ENCODE measurements at places on chromosomes 4 and X. TPM values are rescaled to one million over a fixed set of nuclear protein-coding genes. Genes with fewer than 3 reads are reported as not detected.

The PPID gene
- total RNA-seq, result 7.8 TPM

The TRIM2 gene
- 26.8 TPM for total RNA-seq

The SMIM10L2A gene
- 1.4 TPM for total RNA-seq

The SH3TC1 gene
- total RNA-seq, result 17.8 TPM

The FAM47E gene
- total RNA-seq, result 11.5 TPM

The APBB2 gene
- total RNA-seq, result 11.3 TPM

The USP51 gene
- total RNA-seq, result 1.5 TPM

The GUCY1B1 gene
- total RNA-seq, result 3.9 TPM

The HELT gene
- total RNA-seq, result not detected

The ANOS1 gene
- 0.40 TPM for total RNA-seq

GRCh38 chr4:175385797-175386196, 426.3 kb downstream of the GPM6A start:
- DNase-seq, result no peak

DNA sequence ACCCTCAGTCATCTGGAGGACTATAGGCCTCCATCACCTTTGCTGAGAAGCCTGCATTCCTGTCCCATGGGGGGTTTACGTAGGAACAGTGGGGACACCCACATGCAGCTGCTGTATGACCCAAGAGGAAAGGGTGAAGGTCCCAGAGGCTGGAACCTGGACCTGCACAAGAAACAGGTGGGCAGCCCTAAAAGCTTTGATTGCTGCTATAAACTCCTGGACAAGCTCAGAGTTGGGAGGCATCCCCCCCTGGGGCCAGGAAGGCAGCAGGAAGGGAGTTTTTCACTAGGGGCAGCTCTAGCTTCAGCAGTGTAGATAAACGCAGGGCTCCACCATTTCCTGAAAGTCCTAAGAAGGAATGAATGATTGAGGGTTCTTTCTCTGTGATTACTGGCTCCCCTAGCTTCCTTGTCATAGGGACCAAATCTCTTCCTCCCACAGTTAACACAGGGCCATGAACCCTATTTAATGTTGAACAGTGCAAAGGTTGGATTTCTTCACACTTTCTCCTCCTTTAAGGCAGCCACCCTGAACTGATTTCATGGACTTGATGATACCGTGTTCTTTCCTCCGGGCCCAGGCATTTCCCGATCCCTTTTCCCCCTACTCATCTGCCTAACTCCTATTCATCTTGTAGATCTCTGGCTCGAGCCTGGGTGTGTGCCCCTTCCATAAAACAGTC, 84.2 kb downstream of the CHRNA9 start:
- no peak for DNase-seq

- no peak for DNase-seq
Measured at GRCh38 chrX:341541-342101, 23.0 kb upstream of the GTPBP6 start.

DNA sequence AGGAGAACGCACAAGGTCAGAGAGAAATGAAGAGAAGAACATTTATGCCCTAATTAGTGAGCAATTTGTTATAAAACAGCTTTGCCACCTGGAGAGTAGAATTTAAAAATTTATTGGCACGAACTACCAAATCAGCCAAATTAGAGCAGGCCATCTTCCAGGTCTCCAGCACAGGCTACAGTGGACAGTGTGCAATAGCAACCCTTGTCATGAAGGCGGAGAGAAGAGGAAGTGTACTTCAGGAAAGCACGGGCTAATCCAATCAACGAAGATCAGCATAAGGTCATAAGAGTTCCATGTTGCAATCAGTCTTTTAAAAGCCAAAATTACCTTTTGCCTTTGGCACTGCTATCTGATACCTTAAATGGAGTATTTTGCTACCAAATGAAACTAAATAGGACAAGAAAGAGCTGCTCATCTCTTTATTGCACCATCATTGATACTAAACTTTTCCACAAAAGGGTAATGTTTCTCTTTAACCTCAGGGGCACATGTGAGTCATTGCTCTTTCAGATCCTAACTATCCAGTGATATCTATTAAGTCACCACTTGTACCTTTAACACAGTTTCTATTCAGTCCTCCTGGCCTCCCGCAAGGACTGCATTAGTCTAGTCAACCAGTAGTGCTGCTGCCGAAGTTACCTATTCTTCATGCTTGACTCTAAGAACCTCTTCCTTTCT, 19.9 kb downstream of the ANK2 start:
- no peak for DNase-seq

DNA sequence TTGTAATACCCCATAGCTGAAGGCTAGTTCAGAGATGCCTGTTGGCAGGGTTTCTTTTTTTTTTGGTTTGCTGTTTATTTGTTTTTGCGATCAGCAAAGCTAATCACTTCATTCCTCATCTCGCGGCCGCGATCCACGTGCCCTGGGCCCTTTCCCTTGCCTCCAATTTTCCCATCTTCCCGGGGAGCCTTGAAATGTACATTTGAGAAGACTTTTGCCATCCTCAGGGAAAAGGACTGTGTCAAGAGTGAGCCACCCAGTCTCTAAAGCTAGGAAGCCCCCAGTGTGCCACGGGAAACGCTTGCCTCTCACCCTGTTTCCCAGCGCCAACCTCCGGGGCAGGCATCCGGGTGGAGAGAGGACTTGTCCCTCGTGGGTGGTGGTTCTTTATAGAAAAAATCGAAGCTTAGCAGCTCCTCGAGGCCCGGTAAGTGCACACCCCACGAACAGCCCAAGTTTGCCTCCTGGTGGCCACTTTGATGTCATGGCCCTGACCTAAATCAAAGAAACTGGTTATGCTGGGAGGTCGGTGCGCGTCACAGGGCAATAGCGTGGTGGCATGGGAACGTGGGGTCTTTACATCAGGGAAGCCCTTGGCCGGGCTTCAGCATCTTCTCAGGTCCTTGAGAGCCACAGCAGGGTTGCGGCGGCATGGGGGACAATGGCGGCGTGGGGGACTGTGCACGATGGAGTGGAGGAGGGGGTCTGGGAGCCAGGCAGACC, 42.0 kb downstream of the MAP7D3 start:
- DNase-seq, result peak; percentile 39

DNA sequence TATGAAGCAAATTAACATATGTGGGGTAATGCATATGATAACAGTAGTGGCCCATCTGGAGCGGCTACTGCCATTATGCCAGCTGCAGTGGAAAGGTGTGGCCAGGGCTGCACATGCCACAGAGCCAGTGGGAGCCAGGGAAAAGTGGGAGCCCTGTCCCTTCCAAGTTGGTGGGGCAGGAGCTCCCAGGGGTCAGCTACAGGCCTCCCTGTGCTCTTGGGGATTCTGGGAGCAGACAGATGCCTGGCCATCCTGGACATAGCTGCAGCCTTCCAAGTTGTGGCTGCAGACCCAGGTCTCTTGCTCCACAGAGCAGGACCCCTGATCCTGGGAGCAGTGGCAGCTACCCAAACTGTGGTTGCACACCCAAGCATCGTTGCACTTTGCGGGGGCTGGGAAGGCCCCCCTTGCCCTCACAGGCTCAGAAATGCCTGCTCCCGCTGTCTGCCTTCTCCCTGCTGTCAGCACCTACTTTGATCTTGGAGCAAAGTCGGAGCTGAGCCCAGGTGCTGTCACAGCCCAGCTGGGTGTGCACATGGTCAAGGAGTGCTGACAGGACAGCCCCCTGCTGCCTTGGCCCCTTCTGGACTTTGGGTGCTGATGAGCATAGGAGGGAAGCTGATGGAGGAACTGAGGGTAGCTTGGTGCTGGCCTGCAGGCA, 67.8 kb downstream of the NAA11 start:
- no peak for DNase-seq

DNA sequence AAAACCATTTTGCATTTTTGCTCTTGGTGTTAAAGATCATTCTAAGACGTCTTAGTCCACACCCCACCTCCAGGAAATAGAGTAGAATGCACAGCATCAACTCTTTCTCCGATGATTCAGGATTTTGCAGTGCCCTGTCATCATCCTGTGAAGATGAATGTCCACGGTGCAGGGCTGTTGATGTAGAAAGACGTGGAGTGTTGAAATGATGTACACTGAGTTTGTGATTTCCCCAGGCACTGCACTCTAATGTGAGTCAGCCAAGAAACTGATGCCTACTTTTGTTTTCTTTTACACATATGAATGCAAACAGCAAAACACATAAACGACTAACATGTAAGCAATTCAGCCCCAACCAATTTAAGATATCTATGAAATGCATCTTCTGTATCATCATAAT, 10.5 kb downstream of the LGI2 start:
- no peak for DNase-seq

DNA sequence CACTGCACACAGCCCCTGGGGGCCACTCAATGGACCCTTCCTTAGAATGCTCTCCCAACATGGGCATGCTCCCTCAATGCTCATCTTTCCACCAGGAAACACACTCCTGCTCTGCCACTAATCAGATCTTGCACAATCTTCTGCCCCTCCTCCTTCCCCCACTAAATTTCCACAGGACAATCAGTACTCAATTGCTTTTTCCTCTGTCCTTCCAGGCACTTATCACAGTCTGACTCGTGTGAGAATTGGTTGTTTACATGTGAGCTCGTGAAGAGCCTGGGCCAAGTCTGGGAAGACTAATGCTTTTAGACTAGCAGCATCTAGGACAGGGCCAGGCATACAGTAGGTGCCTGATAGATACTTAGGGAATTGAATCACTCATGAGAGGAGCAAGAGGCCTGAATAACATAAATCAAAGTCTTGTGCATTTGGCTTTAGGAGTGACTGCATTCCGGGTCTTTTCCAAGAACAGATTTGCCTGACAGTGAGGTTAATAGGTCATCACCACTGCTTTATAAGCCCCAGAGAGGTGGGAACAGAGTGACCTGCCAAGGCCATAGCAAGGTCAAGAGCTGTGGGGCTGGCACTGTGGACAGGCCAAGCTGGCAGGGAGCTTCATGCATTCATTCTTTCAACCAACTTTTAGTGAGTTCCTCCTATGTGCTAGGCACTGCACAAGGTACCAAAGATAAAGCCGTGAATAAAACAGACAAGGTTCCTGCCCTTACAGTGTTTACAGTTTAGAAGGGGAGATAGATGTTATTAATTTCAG, 55.0 kb downstream of the PRPS1 start:
- DNase-seq, result no peak

DNA sequence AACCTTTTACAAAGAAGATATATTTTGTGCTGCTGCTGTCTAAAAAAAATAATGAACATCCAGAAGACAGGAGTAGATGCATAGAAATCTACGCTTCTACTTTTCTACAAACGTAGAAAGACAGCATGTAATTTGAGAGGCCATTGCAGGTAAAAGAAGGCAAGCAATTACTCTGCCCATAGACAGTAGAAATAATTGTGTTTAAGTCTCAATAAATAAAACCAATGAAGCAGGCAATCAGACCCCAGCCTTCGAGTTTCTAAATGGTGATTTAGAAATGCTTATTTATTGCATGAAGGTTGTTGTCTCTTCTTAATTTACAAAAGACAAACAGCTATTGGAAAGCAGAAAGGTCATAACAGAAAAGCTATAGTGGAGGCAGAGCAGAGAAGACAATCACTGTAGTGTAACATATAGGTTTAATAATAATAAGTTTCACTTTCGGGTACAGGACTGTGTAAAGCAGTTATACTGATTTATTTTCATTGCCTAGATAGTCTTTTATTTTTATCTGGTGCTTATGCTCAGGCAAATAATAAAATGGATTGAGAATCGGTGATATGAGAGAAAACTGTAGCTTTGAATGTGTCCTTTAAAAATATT, 123.0 kb upstream of the TACR3 start:
- DNase-seq, result no peak

GRCh38 chrX:14546190-14546589, 16.9 kb downstream of the GLRA2 start:
- no peak for DNase-seq

DNA sequence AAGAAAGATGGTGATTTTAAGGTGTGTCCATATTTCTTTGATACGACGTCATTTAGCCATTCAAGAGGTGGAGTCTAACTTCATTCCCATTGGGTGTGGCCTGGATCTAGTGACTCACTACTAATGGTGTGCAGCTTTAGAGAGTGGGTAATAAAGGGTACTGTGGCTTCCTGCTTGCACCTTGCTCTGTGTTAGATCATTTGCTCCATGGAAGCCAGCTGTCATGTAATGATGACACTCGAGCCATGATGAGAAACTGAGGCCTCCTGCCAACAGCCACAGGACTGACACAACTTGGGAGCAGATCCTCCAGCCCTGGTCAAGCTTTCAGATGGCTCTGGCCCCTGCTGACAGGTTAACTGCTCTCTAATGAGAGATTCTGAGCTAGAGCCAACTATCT, 82.0 kb downstream of the UNC5C start:
- no peak for DNase-seq

GRCh38 chr4:72948080-72948479, 121.4 kb downstream of the COX18 start:
- DNase-seq, result no peak

- no peak for DNase-seq
Measured at GRCh38 chrX:148270499-148270898, 229.9 kb upstream of the AFF2 start.

GRCh38 chr4:15001869-15002658, at the start of gene CPEB2:
CPEB2 (plus strand) TSS chr4:15002481; CDS start chr4:15002674, 193 bp downstream.
- peak; percentile 95 for DNase-seq

GRCh38 chr4:152599095-152599494, 63.2 kb upstream of the FBXW7 start:
- DNase-seq, result no peak

- DNase-seq, result peak; percentile 28
Measured at GRCh38 chrX:10598540-10598939, 21.8 kb downstream of the MID1 start.

GRCh38 chrX:123731258-123731986, 1.4 kb downstream of the THOC2 start:
- no peak for DNase-seq

GRCh38 chrX:101958139-101958538, 26.3 kb upstream of the ZMAT1 start:
- no peak for DNase-seq

DNA sequence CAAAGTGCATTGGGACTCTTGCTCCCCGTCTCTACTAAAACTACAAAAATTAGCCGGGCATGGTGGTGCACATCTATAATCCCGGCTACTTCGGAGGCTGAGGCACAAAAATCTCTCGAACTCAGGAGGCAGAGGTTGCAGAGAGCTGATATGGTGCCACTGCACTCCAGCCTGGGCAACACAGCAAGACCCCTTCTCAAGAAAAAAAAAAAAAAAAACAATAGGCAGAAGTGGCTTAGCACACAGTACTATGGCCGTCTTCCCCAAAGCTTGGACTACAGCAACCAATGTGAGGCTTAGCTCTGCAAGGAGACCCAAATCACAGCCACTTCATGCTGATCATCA, 162.8 kb upstream of the PRDX4 start:
- DNase-seq, result no peak

- DNase-seq, result no peak
Measured at GRCh38 chrX:22396408-22396807, 123.7 kb downstream of the CBLL2 start.

GRCh38 chr4:55127521-55127920, 2.1 kb upstream of the KDR start:
- DNase-seq, result no peak

- DNase-seq, result no peak
Measured at GRCh38 chr4:143626134-143626911, 74.2 kb downstream of the FREM3 start.

- no peak for DNase-seq
Measured at GRCh38 chr4:24044610-24045589, 155.1 kb upstream of the PPARGC1A start.

DNA sequence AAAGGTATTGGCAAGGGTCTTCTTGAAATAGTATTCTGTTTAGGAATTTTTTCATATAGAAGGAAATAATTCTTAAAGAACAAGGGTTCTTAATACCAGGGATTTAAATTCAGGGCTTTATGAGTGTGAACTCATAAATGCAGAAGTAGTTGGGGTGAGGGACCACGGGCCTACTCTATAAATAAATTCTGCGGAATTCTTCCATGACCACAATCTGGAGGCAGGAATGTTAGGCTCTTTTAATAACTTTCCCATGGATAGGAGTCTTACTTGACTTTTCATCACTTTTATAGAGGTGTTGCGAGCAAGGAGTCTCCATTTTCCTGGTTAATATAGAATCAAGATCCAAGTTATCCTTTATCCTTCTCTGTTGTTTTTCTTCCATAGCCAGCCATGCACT, 76.7 kb upstream of the SLC4A4 start:
- no peak for DNase-seq

Measured in pancreas (tissue), 10 donors.